ENCODE measurements at places on chromosomes 6 and 20. TPM values are rescaled to one million over a fixed set of nuclear protein-coding genes. Genes with fewer than 3 reads are reported as not detected.

The BMP2 gene
- total RNA-seq = not detected

The MYLK4 gene
- total RNA-seq = 0.78 TPM

DNA sequence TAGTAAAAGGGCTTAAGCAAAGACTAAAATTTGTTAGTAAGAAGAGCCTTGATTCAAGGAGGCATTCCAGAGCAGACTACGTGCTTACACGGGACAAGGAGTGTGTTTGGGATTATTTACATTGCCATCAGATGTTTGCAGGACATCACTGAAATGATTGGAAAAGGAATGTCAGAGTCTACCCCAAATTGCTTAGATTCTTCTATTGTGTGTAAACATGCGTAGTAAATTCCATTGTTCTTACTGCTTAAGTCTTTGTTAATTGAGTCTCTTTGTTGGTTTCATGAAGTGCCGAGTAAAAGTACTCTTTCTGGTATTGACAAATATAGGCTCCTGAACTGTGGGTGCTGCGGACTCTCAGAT lies 60.5 kb downstream of the CD83 start:
- no peak overlapping the region for H3K4me3 ChIP-seq
- no peaks in the 10 kb centered on the region for H3K4me1 ChIP-seq
- no peak for DNase-seq

The FOXS1 gene
- total RNA-seq = not detected

DNA sequence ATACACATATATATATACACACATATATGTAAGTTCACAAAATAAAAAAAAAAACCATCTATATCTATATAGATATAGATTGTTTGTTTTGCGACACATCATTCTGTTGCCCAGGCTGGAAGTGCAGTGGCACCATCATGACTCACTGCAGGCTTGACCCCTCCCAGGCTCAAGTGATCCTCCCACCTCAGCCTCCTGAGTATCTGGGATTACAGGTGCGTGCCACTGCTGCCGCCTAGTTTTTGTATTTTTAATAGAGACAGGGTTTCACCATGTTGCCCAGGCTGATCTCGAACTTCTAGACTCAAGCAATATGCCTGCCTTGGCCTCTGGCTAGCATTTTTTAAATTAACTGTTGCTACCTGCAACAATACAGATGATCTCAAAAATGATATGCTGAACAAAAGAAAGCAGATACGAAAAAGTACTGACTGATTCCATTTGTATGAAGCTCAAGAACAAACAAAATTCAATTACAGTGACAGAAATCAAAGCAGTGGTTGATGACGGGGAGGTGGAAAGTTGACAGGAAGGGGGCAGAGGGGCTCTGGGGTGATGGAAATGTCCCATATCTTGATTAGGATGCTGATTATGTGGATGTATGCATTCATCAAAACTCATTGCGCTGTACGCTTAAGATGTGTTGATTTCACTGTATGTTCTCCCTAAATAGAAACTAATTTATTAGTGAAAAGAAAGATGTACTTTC lies 49.6 kb downstream of the ATXN1 start:
- no peak for DNase-seq
- no peaks in the 10 kb centered on the region for H3K27me3 ChIP-seq
- no peak overlapping the region for H3K27ac ChIP-seq
- no peak overlapping the region for H3K4me3 ChIP-seq

All from Karpas-422 (cell line).